Endothelial cell of umbilical vein (primary cell): ENCODE measurements at places on chromosomes 7 and 10. TPM values are rescaled to one million over a fixed set of nuclear protein-coding genes. Genes with fewer than 3 reads are reported as not detected.
A peak's percentile ranks its signal among the peaks of the same experiment; 100 is the strongest.

The UCN3 gene
- polyA plus RNA-seq: not detected in 2 replicates

The TAS2R41 gene
- not detected in 2 replicates for polyA plus RNA-seq

The POLR3A gene
- polyA plus RNA-seq: 8.0 and 9.5 TPM in 2 replicates

The KCNMA1 gene
- 0.10 and 0.14 TPM in 2 replicates for polyA plus RNA-seq

The FKBP6 gene
- polyA plus RNA-seq: 0.04 TPM in 1 of 2 replicates, not detected in the other

The GTF2IRD1 gene
- 14.0 and 14.2 TPM in 2 replicates for polyA plus RNA-seq

The LRGUK gene
- 0.10 and 0.18 TPM in 2 replicates for polyA plus RNA-seq

The DKK1 gene
- 160 and 202 TPM in 2 replicates for polyA plus RNA-seq

The OR9A2 gene
- polyA plus RNA-seq: not detected in 2 replicates

GRCh38 chr7:26319636-26320035 is 28.0 kb downstream of the SNX10 start:
- DNase-seq: no peak

- DNase-seq: no peak
These were observed 128.7 kb downstream of the GNAI1 start for GRCh38 chr7:80263333-80263732.

DNA sequence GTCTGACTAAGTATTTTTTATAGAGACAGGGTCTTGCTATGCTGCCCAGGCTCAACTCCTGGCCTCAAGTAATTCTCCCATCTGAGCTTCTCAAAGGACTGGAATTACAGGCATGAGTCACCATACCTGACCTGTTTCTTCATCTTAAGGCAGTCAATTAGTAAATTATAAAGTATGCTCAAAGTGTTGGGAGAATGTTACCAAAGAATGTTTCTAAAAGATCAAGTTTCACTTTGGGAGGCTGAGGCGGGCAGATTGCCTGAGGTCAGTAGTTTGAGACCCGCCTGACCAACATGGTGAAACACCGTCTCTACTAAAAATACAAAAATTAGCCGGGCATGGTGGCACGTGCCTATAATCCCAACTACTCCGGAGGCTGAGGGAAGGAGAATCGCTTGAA is 117.0 kb downstream of the ALOX5 start:
- no peak for DNase-seq

GRCh38 chr7:68216051-68216450 is 1219.4 kb downstream of the TYW1 start:
- no peak for DNase-seq

DNA sequence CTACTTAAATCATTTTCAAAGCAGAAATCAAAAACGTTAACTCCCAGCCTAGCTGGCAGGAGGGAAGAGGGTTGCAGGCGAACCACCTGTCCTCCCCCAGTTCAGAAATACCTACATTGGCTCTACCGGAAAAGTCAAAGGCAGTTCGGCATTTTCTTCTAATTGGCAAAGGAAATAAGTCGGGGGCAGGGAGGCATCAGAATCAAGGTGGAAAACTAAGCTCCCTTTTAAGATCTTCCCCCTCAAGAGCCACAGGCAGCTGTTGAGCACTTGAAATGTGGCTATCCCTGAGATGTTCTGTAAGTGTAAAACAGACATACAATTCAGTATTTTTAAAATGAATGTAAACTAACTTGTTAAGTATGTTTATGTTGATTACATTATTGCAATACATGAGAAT is 957 bp upstream of the ELMO1 start:
- DNase-seq: no peak

GRCh38 chr10:120897343-120897742 is 46.2 kb downstream of the WDR11 start:
- DNase-seq: no peak

DNA sequence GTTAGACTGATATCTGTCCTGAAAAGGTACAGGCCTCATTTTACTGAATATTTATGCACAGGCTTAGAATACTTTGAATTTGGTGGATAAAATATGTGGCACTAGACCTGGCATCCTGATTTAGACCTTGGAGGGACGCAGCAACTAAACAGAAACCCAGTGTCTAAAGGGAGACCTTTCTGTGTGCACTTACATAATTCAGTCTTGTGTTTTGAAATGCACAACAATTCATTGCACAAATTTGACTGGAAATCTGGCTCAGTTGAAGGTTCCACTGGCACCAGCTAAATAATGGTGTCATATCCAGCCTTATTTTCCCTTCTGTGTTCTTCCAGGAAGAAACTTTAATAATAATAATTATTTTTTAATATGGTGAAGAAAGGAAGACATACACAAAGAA is 142.1 kb downstream of the SND1 start:
- no peak for DNase-seq

GRCh38 chr10:61110188-61110844 is 166.3 kb upstream of the RHOBTB1 start:
- no peak for DNase-seq

- DNase-seq: no peak
These were observed 17.1 kb downstream of the CDNF start for GRCh38 chr10:14820775-14821154.

- peak; percentile 36 for DNase-seq
These were observed 6.7 kb downstream of the BHLHA15 start for GRCh38 chr7:98217623-98218582.

DNA sequence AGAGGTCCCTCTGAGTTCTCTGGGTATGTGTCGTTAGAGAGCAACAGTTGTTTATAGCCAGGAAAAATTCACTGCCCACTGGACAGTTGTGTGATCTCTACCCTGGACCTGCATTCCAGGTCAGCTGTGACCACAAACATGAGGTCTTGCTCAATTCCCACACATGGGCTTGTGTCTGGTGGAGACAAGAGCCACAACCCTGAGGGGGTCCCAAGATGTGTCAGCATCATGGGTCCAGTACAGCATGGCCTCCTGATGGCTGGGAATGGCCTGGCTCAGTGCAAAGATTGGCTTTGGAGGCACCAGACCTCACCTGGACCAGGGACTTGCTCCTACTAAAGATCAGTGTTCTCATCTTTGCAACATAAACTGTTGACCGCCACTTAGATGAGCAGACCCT is 751.6 kb downstream of the GRID1 start:
- DNase-seq: no peak

DNA sequence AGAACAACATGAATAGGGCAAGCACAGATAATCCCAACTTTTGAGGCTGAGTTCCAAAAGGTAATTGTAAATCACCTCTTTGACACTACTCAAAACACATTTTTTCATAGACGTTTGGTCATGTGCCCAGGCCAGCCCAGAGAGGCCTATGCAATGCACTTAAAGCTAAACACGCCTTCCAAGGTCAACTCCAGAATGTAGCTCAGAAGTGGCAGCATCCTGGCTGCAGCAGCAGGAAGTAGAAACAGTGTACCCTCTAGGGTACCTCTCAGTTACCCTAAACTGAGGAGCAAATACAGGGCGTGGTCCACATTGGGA is 58.7 kb downstream of the OSBPL3 start:
- peak; percentile 80 for DNase-seq

GRCh38 chr7:92973974-92974373 is 137.6 kb upstream of the CDK6 start:
- DNase-seq: no peak

GRCh38 chr10:125379592-125379991 is 219.2 kb upstream of the CTBP2 start:
- DNase-seq: no peak

DNA sequence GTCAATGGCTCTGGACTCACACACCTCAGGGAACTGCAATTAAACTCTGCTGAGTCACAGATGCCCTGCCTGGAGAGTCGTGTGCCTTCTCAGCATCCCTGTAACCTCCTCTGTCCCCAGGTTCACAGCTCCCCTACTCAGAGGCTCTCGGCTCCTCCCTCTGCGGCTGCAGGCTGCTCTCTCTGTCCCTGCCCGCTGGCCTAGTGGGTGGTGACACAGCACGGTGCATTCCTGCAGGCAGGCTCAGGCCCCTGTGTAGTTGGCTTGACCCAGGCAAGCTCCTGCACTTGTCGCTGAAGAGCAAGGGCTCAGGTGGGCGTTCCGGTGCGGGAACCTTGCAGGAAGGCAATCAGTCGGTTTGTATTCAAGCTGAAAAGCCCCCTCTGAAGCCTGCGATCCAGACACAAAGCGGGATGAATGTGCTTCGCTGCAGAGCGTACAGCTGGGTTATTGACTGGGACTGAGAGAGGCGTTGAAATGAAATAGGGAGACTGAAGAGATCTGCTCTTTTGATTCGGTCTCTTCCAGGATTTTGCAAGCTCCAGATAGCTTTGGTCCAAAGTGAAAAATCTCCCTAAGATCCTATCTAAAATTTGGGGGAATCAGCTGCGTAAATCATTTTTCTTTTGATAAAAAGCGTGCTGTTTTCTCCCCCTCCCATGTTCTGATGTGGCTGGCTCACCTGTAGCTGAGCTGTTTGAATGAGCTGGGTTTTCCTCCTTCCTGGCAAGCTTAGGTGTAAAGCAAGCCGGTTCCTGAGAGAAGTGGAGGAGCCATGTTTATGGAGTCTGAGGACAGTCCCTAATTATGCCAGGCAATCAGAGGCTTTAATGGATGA is 208.7 kb upstream of the PHYHIPL start:
- no peak for DNase-seq

DNA sequence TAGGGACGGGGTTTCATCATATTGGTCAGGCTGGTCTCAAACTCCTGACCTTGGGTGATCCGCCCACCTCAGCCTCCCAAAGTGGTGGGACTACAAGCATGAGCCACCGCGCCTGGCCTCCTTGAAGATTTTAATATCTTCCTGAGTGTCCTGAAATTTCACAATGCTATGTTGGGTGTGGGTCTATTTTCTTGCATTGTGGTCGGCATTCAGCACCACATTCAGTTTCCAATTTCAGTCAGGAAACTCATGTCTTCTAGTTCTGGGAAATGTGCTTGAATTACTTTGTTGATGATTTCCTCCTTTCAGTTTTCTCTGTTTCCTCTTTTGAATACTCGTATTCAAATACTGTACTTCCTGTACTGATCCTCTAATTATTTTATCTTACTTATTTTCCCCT is 49.3 kb upstream of the IL6 start:
- no peak for DNase-seq

GRCh38 chr10:20622531-20623211 is 274.4 kb downstream of the NEBL start:
- no peak for DNase-seq

DNA sequence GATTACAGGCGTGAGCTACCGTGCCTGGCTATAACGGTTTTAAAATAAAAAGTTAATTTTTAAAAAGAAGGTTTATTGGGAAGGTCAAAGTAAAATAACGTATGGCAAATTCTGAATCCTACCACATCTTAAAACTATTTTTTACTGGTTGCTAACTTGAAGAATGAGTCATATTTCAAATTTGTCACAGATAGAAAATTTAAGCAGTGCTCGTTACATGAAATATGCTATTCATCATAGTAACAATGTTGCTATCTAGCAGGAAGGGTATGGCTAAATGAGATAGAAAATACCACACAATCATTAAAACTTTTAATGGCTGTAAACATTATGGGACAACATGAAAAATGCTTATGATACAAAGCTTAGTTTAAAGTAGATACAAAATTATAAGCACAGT is 500.5 kb downstream of the PHTF2 start:
- DNase-seq: no peak

DNA sequence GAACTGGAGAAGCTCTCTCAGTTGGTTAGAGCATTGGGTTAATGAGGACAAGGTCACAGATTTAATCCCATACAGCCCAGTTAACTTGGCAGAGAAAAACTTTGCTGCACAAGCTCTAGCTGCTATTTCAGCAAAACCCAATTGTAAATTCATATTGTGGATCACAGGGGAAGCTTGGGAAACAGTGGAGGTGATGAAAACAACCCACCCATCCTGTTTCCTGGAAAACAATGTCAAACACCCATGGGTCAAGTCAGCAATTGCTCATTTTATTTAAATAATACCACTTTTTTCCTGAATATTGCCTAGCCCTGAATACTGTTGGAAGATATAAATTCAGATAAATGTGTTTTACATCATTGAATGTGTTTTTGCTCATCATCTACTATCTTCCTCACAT is 900.6 kb upstream of the LRRTM3 start:
- DNase-seq: no peak

- no peak for DNase-seq
These were observed 754.6 kb downstream of the REEP3 start for GRCh38 chr10:64275774-64276173.

DNA sequence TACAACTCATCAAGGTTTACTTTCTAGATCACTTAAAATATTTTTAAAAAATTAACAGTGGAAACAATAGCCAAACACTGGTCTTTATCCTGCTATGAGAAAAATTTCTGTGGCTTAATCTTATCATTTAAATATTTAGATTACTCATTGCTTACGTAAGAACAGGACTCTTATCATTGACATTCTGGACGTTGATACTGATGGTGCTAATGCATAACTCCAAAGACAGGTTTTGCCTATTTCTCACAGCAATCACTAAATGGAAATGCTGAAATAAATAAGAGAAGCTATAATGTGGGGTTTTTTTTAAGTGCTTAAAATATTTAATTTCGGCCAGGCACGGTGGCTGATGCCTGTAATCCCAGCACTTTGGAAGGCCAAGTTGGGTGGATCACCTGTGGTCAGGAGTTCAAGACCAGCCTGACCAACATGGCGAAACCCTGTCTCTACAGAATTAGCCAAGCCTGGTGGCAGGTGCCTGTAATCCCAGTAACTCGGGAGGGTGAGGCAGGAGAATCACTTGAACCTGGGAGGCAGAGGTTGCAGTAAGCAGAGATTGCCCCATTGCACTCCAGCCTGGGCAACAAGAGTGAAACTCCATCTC is 195.0 kb downstream of the HGF start:
- no peak for DNase-seq

DNA sequence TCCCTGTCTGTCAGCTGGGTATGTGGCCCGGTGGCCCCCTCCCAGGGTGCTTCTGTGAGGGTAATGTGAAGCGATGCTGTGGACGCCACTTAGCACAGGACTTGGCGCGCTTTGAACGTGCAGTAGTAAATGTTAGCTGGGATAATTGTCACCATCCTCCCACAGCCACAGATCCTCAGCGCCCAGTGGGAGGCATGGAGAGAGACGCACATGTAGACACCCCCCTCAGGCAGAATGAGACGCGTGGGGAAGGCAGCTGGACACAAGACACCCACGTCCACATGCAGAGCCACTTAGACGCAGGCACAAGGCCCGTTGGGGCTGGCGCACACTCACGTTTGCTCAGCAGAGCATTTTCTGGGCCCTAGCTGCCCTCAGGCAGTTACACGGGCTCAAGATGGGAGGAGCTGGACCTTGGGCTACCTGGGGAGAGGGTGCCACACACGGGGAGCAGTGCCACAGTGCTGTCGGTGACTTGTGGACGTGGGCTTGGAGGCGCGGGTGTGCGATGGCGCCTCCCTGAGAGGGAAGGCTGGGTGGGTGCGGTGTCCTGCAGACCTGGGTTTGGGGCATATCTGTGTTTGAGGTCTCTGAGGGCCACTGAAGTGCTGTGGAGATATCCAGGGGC is 26.4 kb downstream of the ADCYAP1R1 start:
- no peak for DNase-seq

DNA sequence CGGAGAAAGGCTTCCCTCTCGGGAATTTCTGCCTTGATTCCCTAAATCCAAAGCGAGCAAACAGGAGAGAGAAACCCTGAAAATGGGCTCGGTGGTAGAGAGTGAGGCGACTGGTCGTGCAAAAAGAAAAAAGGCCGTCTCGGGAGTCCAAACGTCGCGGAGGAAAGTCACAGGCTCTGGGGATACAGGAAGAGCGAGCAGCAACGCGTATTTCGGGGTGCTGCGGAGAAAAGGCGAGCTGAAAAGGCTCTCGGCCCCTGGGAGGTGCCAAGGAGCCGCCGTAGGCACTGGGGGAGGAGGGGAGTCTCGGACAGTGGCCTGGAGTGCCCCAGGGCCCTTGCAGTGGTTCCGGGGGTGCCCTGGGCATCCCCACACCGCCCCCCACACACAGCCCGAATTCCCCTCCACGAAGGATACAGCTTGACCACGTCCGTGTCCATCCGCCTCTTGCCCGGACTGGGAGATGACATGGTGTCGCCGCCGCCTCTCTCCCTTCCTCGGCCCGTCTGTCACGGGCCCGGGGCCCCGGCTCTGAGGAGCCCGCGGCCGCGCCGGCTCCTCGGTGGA is 591 bp downstream of the UBE2H start:
- DNase-seq: peak; percentile 45
